ENCODE measurements at places on chromosomes 2 and 18.

- no peak for DNase-seq
These were observed 62.5 kb upstream of the POMC start for GRCh38 chr2:25230948-25231311.

DNA sequence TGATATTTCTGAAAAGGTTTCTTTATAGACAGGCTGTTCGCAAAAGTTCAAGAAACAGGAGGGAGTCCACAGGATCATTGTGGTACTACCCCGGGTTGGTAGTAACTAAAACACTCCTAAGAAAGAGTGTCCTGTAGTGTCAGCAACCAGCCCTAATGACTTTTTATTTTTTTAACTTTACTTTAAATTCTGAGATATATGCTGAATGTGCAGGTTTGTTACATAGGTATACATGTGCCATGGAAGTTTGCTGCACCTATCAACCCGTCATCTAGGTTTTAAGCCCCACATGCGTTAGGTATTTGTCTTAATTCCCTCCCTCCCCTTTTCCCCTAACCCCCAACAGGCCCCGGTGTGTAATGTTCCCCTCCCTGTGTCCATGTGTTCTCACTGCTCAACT is 1396.9 kb upstream of the ZEB2 start:
- no peak for DNase-seq

GRCh38 chr2:118607641-118608040 is 239.8 kb downstream of the EN1 start:
- DNase-seq: no peak

- no peak for DNase-seq
These were observed 113.7 kb downstream of the TTC27 start for GRCh38 chr2:32741575-32741974.

GRCh38 chr18:76948345-76948744 is 126.0 kb downstream of the ZNF236 start:
- DNase-seq: no peak

DNA sequence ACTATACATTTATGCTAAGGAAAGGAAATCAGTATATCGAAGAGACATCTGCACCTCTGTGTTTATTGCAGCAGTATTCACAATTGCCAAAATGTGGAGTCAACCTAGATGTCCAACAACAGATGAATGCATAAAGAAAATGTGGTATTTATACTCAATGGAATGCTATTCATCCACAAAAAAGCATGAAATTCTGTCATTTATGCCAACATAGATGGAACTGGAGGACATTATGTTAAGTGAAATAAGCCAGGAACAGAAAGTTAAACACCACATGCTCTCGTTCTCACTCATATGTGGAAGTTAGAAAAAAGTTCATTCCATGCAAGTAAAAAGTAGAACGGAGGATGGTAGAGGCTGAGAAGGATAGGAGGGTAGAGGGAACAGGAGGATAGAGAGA is 59.5 kb downstream of the TWSG1 start:
- no peak for DNase-seq

- peak; percentile 19 for DNase-seq
These were observed 6.0 kb upstream of the CIB4 start for GRCh38 chr2:26646986-26647672.

DNA sequence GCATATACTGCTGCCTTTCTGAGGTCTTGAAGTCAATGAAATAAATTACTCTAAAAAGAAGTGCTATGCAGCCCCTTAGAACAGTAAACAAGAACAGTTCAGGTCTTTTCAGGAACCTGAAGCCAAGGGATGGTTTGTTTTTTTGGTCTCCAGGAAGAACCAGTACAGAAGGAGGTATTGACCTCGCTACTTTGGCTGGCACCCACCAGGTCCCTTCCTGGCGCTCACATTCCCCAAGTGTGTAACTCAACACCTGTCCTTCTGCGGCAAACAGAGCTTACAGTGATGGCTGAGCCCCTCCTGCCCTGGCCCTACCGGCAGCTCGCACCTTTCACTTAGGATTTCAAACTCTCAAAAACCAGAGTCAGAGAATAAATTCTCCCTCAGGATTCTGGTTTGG is 51.9 kb downstream of the SETBP1 start:
- DNase-seq: no peak

GRCh38 chr18:35158728-35159450 is 81.9 kb upstream of the ZNF397 start:
- DNase-seq: no peak

DNA sequence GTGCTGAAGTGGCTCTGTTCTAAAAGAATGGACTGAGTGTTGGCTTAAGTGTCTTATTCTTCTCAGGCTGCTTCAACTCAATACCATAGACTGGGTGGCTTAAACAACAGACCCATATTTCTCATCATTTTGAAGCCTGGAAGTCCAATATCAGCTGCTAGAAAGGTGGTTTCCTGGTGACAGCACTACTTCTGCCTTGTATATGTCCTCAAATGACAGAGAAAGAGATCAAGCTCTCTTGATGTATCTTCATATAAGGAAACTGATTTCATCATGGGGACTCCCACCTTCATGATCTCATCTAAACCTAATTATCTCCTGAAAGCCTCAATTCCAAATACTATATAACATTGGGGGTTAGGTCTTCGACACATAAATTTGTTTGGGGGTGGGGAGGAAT is 449.7 kb upstream of the DSEL start:
- no peak for DNase-seq

- no peak for DNase-seq
These were observed 1301.4 kb upstream of the PIK3C3 start for GRCh38 chr18:40653682-40654081.

DNA sequence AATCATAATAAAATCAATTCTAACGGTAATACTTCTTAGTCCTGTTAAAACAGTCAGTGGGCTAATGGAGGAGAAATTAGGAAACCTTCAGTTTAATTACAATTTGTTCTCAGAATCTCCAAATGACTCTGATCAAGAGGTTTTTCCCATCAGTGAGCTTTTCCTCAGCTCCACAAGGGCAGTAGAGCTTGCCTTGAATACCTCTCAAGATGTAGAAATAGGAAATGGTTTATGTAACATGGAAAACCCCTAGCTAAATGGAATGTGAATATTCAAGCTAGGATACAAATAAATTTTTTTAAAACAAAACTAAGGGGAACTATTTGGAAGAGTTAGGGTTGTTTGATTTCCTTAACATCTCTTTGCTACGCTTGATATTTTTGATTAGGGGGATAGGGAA is 87.5 kb downstream of the PLEKHM3 start:
- no peak for DNase-seq

GRCh38 chr2:233486778-233487552 is 79.6 kb downstream of the USP40 start:
- no peak for DNase-seq

GRCh38 chr2:213980883-213981282 is 430.0 kb upstream of the VWC2L start:
- DNase-seq: no peak

DNA sequence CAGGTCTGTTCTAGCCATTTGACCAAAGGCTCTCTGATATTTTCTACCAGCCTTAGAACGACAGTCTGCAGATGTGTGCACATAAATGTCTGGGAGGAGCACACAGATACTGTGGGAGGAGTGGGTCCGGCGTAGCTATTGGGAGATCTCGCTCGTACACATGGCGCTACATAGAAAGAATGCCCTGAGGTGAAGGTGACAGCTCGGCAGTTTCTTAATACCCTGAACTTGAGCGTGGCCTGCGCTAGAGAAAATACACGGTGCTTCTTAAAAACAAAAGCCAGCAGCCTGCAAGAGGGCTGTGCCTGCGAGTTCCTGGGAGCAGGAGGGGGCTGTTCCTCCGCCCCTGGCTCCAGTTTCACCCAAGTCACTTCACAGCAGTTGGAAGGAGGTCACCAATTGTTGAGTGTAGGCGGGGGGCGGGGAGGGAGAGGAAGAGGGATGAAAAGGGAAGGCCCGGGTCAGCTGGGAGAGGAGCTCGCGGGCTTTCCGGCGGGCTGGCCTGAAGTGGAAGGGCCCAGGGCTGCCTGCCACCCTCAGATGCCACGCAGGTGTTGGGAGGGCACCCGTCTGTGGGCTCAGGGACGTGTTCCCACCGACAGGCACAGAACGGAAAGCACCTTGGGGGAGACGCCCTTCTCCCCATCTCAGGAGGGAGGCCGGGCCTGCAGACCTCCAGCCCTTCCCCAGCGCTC is 124.7 kb upstream of the ZNF516 start:
- no peak for DNase-seq

DNA sequence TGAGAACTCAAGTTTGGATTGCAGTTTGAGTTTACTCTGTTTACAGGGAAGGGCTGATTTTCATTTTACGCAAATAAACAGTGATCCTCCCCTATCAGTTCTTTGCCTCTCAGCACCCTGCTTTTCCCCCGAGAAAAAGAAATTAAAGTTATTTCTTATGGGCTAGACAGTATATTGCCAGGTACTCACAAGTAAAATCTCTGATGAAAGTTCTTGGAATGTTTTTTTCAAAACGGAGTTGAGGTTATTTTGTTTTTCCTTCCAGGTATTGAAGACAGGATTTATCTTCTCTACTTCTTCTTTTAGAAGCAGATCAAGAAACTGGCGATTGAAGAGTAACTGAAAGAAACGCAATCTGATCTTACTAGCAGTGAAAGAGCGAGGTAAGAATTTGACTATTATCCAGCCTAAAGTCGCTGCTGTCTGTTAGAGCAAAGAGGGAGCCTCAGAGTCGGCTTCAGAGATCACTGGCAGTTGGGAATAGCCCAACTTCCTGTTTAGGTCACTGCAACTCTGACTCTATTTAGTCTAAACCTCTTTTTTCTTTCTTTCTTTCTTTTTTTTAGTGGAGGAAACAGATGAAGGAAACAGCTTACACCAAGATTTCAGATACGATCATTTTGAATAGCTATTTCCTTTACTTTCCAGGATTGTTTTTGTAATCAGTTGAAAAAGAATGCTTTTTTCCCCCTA is at the start of gene TFPI:
TSS of gene TFPI (minus strand) at position 425 of the 693 bp plus-strand sequence. CDS start 50,667 bp downstream, outside the sequence.
- no peak for DNase-seq

DNA sequence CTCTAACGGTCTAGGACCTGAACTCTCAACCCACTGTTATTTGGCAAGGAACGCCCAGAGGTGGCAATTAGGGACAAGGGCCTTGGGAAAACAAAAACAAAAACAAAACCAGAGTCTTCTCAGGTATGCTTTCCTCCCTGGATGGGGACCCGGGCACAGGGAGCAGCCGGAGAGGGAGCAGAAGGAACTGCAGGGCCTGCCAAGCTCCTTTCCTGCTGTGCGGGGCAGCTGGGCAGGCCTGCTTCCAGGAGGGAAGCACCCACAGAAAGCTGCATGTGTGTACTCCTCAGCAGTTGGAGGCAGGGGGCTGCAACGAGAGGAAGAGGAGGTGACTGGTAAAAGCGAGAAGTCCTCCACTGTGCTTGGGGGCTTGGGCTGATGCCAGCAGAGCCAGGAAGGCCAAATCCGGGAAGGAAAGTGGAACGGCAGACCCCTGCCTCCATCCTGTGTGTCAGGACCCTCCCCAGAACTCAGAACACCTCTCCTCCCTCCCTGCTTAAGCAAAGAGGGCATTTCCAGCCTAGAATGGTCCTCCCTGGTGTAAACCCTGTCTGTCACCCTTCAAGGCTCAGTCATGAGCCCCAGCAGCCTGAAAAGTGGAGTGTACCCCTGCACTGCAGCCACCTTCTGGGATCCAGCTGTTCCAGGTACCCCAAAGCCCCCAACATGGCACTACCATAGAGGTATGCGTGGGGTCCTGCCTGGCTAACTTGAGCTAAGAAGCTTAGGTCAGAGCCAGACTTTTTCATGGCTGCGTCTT is 56.3 kb downstream of the DNMT3A start:
- DNase-seq: no peak

DNA sequence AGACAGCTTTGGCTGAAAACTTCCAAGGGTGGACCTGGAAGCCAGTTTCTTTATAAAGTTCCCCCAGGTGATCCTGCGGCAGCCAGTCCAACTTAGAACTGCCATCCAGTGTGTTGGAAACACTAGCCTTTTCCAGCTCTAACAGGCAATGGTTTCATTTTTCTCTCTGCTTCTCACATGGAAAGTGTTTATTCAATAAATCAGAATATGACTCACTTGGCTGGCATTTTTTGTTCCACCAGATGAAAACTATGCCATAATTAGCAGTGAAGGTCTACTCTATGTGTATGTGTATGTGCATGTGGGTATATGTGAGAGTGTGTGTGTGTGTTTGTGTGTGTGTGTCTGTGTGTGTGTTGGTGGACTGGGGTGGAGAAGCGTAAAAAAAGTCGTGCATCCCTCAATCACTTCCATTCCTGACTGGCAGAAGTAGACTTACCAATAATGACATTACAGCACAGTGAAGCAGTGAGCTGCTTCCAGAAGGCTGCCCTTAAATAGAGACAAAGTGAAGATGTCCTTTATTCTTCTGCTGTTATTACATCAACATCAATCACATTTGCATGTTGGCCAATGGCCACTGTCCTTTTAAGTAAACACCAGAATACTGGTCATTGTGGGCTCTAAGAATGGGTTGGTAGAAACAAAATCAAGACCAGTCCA is 90.9 kb upstream of the SETBP1 start:
- DNase-seq: no peak

GRCh38 chr2:60294901-60295635 is 258.4 kb downstream of the BCL11A start:
- no peak for DNase-seq

GRCh38 chr2:212402316-212402715 is 136.3 kb downstream of the ERBB4 start:
- no peak for DNase-seq

GRCh38 chr18:39232490-39232889 is 1666.9 kb upstream of the CELF4 start:
- DNase-seq: no peak

- no peak for DNase-seq
These were observed 664 bp downstream of the CCT4 start for GRCh38 chr2:61887717-61888266.

- no peak for DNase-seq
These were observed 114.8 kb downstream of the MCFD2 start for GRCh38 chr2:46800625-46801349.

- DNase-seq: no peak
These were observed 13.7 kb downstream of the NXPH2 start for GRCh38 chr2:138766464-138766863.

DNA sequence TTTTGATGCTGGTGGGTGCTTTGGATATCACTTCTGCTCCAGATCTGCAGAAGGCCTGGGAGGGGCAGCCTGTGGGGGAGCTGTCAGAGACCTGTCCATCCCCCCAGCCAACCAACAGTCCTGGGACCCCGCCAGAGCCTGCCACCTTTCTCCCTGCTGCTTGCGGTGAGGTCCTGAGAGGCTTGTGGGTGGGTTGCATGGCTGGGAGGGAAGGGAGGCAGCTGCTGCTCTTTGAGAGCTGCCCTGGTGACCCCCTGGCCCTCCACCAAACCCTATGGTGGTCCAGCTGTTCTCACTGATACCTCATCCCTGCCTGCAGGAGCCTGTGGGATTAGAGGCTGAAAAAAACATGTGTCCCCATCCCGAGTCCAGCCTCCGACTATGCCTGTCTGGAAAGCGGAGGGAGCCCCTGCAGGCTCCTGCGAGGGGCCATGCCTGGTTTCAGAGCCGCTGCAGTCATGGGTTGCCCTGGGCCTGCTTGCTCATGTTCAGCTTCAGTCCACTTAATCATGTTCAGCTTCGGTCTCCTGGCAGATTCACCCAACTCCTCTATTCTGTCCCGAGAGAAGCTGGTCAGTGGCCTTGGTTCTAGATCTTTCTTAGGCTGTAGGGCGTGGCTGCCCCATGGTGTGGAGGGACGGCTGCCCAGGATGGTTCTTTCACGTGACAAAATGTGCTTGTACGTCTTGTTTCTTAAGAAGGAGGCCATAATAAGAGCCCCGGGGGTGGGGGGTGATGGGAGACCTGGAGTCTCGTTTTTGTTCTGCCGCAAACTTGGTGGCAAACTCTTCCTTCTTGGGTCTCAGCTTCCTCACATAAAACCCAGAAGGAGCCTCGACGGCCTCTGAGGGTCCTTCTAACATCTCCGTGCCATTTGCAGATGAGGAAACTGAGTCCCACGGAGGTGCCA is 98.5 kb downstream of the CTIF start:
- DNase-seq: no peak

GRCh38 chr2:135791418-135792190 is 45.4 kb downstream of the LCT start:
- DNase-seq: no peak

- no peak for DNase-seq
These were observed 493.6 kb upstream of the SPHKAP start for GRCh38 chr2:228675091-228675490.

All from liver (tissue), 10 donors.